Stimulated activated CD4-positive, alpha-beta T cell treated with anti-CD3 and anti-CD28 coated beads, Interleukin-1b, Interleukin-23, amount 100 ng/mL, for 48 hours (primary cell): ENCODE measurements at places on chromosomes 4 and X.

- DNase-seq = no peak
These were observed 603 bp upstream of the SMS start for GRCh38 chrX:21939906-21940305.

DNA sequence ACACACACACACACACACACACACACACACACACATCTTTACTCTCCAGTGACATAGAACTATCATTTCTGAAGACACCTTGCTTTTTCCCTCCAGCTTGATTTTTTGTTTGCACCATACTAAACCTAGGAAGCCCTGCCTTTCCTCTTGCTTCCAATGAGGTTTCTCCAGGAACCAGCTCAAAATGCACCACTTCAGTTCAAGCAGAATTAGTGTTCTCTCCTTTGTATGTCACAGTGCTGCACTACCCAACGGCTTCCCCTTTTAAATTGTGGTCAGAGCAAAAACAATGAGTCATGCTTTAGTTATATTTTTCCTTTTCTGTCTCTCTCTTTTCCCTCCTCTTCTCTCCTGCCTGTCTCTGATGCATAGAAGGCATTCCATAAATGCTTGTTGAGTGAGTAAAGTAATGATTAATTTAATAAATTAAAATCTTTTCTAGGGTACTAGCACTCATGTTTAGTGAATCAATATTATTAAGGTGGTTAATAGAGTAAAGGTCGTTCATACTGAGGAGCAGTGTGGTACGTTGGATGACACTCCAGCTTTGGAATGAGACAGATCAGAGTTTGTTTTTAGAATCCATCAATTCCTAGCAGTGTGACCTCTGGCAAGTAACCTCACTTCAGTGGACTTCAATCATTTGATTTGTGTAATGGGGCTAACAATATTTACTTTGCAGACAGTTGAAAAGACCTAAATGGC, 5.9 kb downstream of the RTL3 start:
- DNase-seq = no peak

GRCh38 chr4:188106454-188106853, 2.9 kb downstream of the TRIML2 start:
- DNase-seq = no peak

DNA sequence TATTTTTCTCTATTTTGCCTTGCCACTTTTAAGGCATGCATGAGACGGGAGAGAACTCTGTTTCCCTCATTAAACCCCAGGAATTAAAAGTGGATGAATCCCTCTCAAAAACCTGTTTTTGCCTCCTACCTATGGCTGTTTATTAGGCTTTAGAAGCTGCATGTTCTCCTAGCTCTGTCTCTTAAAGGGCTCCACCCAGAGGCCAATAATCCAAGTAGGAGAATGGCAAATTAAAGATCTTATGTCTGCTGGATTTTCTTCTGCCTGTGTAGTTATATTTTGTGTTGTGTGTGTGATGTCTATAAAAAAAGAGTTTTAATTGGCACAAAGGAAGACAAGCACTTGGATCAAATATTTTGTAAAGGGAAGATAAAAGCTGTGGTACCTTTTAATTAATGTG, 32.4 kb downstream of the MAGEC1 start:
- no peak for DNase-seq

- no peak for DNase-seq
These were observed 102.2 kb downstream of the SEL1L3 start for GRCh38 chr4:25760518-25761157.
